ENCODE measurements at places on chromosomes 5 and 9.

- no peak for DNase-seq
Measured at GRCh38 chr5:41094871-41095270, 23.7 kb upstream of the MROH2B start.

DNA sequence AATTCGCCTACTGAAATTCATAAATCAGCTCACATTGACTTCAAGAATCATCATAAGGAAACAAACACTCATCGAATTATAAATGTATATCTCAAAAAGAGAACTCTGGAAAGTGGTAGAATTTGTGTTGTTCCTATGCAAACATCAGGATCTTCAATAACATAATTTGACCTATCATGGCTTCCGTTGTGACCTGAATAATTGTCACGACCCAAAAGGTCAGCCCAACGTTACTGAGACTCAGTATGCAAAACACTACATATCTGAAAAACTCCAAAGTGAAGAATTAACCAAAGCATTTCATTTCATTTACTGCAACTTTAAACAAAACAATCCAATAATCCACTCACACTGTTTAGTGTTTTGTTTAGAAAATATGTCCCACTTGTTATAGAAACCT is 1.2 kb downstream of the RAPGEF6 start:
- no peak for DNase-seq

DNA sequence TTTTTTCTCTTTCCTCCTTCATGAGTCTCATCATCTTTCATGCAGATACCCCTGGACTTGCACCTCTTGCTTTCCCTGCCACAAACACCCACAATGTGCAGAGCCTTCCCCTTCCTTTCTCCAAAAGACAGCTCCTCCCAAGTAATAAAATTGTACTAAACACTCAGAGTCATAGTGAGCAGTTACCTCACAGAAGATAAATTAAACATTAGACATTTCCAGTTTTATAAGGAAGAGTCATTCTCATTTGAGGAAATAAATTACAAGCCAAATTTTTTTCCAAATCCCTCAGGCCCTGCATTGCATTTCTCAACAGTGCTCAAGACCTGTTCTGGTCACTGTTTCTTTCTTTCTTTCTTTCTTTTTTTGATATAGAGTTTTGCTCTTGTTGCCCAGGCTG is 131.5 kb downstream of the ATPSCKMT start:
- no peak for DNase-seq

DNA sequence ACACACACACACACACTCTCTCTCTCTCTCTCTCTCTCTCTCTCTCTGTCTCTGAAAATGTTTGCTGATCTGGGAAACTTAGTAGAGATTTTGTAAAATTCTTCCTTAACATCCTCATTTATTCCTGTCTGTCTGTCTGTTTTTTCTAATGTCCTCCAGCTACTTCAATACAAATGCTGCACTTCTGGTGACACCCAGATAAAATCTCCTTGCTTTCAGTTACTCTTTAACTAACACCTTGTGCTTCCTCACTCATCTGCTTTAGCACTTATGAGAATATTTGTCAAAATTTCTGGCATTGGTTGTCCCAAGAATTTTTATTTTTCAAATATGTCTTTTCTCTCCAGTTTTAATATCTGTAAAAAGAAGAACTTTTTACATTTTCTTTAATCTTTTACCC is 35.0 kb upstream of the ARRDC3 start:
- no peak for DNase-seq

GRCh38 chr9:113737517-113738271 is 138.4 kb upstream of the ZNF618 start:
- no peak for DNase-seq

DNA sequence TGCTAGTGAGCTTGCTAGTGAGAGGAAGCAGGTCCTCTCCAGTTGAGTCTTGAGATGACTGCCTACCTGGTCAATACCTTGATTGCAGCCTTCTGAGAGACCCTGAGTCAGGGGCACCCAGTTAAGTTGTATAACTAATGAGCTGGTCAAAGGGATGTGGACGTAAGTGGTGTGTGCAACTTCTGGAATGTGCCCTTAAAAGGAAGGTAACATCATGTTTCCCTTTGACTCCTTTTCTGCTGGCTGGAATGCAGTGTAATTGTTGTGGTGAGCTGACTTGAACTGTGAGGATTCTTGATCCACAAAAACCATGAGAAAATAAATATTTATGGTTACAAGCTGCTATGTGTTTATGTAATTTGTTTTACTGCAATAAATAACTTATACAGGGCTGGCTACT is 2.4 kb upstream of the SNX2 start:
- DNase-seq: no peak

GRCh38 chr9:3736161-3736560 is 210.4 kb upstream of the RFX3 start:
- no peak for DNase-seq

- DNase-seq: no peak
Measured at GRCh38 chr9:34493972-34494535, 28.7 kb downstream of the ENHO start.

GRCh38 chr9:117341151-117341550 is 73.7 kb downstream of the ASTN2 start:
- no peak for DNase-seq

DNA sequence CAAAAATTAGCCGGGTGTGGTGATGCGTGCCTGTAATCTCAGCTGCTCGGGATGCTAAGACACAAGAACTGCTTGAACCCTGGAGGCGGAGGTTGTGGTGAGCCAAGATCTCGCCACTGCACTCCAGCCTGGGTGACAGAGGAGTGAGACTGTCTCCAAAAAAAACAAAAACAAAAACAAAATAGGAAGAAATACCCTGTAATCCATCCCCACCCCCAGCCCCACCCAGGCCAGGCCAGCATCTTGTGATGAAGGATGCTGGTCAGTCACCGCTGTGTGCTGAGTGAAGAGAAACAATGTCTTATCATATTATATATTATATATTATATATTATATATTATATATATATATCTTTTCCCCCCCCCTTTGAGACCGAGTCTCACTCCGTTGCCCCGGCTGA is 15.4 kb upstream of the CCIN start:
- no peak for DNase-seq

DNA sequence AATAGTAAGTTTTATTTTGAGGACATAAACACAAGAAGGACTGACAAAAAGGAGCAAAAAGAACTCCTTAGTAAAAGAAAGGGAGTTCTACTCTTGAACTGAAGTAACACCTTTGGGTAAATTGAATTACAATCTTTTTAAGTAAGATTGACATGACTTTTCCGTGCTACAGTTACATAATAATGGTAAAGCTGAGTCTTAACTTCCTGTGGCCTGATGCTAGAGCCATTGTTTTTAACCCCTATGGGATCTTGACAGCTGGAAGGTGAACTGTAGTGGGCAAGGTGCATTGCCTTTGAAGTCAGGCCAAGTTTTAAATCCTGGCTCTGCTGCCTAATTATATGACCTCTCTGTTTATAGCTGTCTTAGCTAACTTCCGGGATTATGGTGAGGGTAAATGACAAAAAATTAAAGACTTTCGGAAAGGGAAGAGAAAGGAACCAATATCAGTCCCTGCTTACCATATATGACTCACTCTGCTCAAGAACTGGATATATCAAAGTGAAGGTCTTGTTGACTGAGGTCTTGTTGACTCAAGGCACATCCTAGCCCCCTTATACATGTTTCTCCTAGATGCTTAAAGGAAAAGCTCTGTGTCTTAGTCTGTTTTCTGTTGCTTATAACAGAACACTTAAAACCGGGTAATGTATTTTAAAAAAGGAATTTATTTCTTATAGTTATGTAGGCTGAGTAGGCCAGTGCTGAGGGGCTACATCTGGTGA is 6.8 kb downstream of the HSD17B4 start:
- DNase-seq: no peak

DNA sequence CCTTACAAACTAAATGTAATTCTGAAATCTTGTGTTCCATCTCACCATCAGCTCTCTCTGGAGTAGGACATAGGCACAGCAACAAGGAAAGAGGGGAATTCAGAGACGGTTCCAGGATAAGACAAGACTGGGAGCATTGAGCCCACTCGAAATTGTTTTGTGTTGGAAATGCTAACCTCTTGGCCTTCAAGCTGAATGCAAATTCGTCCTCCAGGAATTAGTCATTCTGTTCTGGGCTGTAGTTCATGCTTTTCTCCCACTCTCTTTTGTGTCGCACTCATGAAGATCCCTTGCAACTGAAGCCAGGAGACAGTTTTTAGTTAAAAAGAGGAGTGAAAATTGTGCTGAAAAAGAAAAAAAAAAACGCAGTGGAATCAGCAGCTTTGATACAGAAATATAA is 121.7 kb upstream of the SEMA6A start:
- no peak for DNase-seq

GRCh38 chr9:34958411-34958982 is 412 bp downstream of the PHF24 start:
- no peak for DNase-seq

GRCh38 chr5:11390291-11390767 is 513.9 kb downstream of the CTNND2 start:
- no peak for DNase-seq

- no peak for DNase-seq
Measured at GRCh38 chr5:172883066-172883465, 49.0 kb downstream of the ERGIC1 start.

DNA sequence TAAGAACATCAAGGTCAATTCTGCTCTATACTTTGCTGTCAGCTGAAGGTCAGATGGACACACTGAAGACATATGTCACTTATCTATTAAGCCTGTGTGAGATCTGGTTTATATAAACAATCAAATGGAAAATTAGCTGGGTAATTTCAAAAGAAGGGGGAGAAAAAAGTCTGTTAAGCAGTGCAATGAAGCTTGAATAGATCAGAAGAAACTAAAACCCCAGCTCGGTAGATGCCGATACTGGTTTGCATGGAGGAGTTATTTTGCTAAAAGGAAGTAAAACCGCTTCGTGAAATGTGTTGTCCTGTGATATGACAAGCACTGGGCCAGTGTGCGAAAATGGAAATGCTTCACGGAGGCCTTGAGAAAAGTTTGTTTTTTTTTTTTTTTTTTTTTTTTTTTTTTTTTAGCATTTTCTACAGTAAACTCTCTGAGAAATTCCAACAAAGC is 148.8 kb downstream of the MEF2C start:
- no peak for DNase-seq

GRCh38 chr5:159053216-159053615 is 46.5 kb downstream of the EBF1 start:
- no peak for DNase-seq

DNA sequence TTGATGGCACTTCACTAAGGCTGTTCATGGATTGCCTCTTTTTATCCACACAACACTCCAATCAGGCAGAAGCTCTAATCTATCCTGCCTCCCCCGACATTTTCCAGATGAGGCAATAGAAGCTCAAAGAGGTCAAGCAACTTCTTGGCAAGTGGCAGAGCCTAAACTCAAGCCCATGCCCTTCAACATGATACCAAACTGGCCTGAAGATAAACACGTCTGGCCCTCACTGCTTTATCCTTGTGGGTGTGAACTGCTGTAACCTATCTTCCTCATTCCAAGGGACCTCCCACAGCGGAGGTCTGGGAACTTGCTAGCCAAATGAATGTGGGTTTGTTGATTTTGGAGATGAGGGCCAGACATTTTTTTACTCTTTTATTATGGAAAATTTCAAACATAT is 9.5 kb downstream of the SLC35A4 start:
- DNase-seq: no peak

- DNase-seq: no peak
Measured at GRCh38 chr5:147403651-147404640, 105.9 kb downstream of the DPYSL3 start.

- DNase-seq: no peak
Measured at GRCh38 chr9:70111641-70112236, 68.1 kb downstream of the MAMDC2 start.

GRCh38 chr5:135814316-135814715 is 20.1 kb upstream of the SLC25A48 start:
- DNase-seq: no peak

- no peak for DNase-seq
Measured at GRCh38 chr5:93300309-93300923, 280.6 kb downstream of the NR2F1-AS1 start.

DNA sequence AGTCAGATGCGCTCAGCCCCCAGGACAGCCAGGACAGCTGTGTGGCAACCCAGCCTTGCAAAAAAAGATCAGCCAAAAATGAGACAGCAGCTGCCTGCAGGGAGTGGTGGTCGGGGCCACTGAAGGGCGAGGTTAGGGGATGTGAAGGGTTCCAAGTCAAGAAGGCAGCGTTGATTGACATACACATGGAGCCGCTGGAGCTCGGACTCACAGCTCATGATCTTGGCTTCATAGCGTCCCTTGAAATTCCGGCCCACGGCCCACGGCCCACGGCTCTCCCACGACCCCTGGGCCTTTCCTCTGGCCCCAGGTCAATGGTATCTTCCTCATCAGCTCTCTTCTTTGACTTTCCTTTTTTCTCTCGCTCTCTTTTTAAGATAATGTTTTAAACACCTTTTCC is 390.0 kb upstream of the IRX4 start:
- no peak for DNase-seq

- no peak for DNase-seq
Measured at GRCh38 chr5:44674461-44674860, 134.3 kb upstream of the MRPS30 start.

DNA sequence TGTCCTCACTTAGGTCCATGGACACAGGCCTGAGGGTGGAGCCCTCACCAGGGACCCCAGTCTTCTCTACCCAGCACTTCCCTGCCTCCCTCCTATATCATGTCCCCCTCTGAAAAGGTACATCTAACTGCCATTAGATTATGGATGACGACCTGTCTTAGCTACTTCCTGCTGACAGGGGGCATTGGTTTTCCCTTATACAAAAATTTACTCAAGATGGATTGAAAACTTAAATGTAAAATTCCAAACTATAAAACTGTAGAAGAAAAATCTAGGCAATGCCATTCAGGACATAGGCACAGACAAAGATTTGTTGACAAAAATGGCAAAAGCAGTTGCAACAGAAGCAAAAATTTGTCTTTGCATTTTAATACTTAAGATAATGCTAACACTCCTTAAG is 623.2 kb upstream of the FAM174A start:
- DNase-seq: no peak

GRCh38 chr9:1748407-1748806 is 266.7 kb upstream of the SMARCA2 start:
- no peak for DNase-seq

- no peak for DNase-seq
Measured at GRCh38 chr9:121138973-121139372, 62.7 kb downstream of the RAB14 start.

DNA sequence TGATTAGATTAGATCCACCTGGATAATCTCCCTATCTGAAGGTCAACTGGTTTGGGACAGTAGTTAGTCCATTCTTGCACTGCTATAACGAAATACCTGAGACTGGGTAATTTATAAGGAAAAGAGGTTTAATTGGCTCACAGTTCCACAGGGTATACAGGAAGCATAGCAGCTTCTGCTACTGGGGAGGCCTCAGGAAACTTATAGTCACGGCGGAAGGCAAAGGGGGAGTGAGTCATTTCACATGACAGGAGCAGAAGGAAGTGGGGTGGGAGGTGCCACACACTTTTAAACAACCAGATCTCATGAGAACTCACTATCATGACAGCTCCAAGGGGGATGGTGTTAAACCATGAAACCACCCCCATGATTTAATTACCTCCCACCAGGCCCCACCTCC is 9.9 kb downstream of the C9orf40 start:
- DNase-seq: peak; percentile 14

DNA sequence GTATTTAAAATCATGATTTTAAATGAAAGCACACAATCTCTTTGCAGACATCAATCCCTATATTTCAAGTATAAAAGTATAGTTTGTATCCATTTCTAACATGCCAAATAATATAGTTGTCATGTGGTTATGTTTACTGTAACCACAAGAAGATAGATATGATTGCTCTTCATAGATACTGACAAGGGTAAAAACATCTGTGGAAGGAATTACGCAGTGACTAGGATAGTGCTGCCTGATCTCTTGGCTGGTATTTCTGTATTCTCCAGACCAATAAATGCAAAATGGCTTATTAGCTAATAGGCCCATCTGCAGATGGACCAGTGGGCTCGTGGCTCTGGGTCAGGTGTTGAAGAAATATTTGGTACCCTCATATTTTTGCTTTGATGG is 34.9 kb upstream of the FBN2 start:
- DNase-seq: no peak
